ENCODE measurements at places on chromosomes 16 and 17. TPM values are rescaled to one million over a fixed set of nuclear protein-coding genes. Genes with fewer than 3 reads are reported as not detected.

Gene IGFBP4
- total RNA-seq, result 258 TPM

Gene TBC1D3G
- total RNA-seq, result not detected

Gene LGALS9
- total RNA-seq, result 3.3 TPM

Gene TOX3
- total RNA-seq, result not detected

Gene GRN
- 170 TPM for total RNA-seq

Gene FN3KRP
- 11.6 TPM for total RNA-seq

Gene SHISA6
- total RNA-seq, result not detected

Gene IKZF3
- not detected for total RNA-seq

Gene RUSF1
- total RNA-seq, result 97.2 TPM

Gene CDH3
- 0.29 TPM for total RNA-seq

Gene GPR179
- total RNA-seq, result not detected

Gene SECTM1
- 36.3 TPM for total RNA-seq

Gene TMEM114
- not detected for total RNA-seq

Gene PRDM7
- not detected for total RNA-seq

Gene ELMO3
- 0.88 TPM for total RNA-seq

Gene ZG16B
- total RNA-seq, result 0.29 TPM

Gene TEDC2
- total RNA-seq, result 28.8 TPM

Gene TMEM100
- total RNA-seq, result 3.4 TPM

Gene C16orf87
- total RNA-seq, result 7.9 TPM

Gene GPR142
- total RNA-seq, result not detected

Gene TLCD1
- total RNA-seq, result 4.2 TPM

Gene E4F1
- 42.5 TPM for total RNA-seq

Gene PRSS36
- not detected for total RNA-seq

Gene SULT1A1
- 13.3 TPM for total RNA-seq

Gene NPW
- 1.0 TPM for total RNA-seq

Gene CMTM2
- not detected for total RNA-seq

Gene TERB1
- not detected for total RNA-seq

Gene SMTNL2
- not detected for total RNA-seq

Gene RHOT2
- 56.5 TPM for total RNA-seq

Gene NLRP1
- 41.7 TPM for total RNA-seq

Gene ASGR1
- 1.5 TPM for total RNA-seq

Gene COG7
- 29.8 TPM for total RNA-seq

Gene PTGES3L
- total RNA-seq, result 1.9 TPM

Gene PABPN1L
- total RNA-seq, result not detected

Gene SPN
- total RNA-seq, result not detected

Gene KRTAP3-1
- total RNA-seq, result not detected

Gene KAT7
- 35.0 TPM for total RNA-seq

Gene NPIPB13
- total RNA-seq, result 0.29 TPM

Gene CLEC3A
- total RNA-seq, result not detected

Gene OR1A1
- not detected for total RNA-seq

Gene CDYL2
- total RNA-seq, result 7.7 TPM

Gene LGALS9B
- not detected for total RNA-seq

Gene BRIP1
- total RNA-seq, result 0.88 TPM
